ENCODE measurements at places on chromosomes 2 and 18. TPM values are rescaled to one million over a fixed set of nuclear protein-coding genes. Genes with fewer than 3 reads are reported as not detected.

- H3K36me3 ChIP-seq, result no peaks in the 10 kb centered on the region
- H3K4me1 ChIP-seq, result peaks cover 22% of the 10 kb centered on the region
- no peak for DNase-seq
- H3K4me3 ChIP-seq, result peak overlapping the region; percentile 81
- no peak overlapping the region for H3K27ac ChIP-seq
Observed at GRCh38 chr2:9205486-9205885, 1.1 kb upstream of the ASAP2 start.

DNA sequence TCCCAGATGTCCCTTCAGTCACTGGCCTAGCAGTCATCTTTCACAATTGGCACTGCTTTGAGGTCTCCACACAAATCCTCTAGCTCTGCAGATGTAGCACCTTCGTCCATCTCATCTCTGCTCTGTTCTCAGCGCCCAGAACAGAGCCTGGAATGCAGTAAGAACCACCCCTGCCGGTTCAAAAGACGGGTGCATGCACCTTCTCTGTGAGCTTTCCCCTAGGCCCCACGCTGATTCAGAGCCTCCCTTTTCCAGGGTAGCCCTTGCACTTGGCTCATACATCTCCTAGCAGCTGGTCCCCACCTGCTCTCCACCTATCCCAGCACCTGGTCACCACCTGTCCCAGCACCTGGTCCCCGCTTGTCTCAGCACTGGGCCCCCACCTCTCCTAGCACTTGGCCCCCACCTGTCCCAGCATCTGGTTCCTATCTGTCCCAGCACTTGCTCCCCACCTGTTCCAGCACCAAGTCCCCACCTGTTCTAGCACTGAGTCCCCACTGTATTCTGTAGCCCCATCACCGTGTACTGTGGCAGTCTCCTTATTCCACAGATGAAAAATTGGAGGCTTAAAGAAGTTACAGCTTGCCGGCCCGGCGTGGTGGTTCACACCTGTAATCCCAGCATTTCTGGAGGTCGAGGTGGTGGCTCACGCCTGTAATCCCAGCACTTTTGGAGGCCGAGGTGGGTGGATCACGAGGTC is 4.7 kb upstream of the KCNF1 start:
- H3K27ac ChIP-seq, result no peak overlapping the region
- no peak overlapping the region for H3K4me3 ChIP-seq
- peaks cover 27% of the 10 kb centered on the region for H3K4me1 ChIP-seq
- DNase-seq, result no peak

- no peak for DNase-seq
- no peak overlapping the region for H3K27ac ChIP-seq
- H3K36me3 ChIP-seq, result peaks cover 1% of the 10 kb centered on the region
- no peaks in the 10 kb centered on the region for H3K4me1 ChIP-seq
- H3K27me3 ChIP-seq, result no peaks in the 10 kb centered on the region
Observed at GRCh38 chr2:54444503-54444902, 11.6 kb upstream of the SPTBN1 start.

DNA sequence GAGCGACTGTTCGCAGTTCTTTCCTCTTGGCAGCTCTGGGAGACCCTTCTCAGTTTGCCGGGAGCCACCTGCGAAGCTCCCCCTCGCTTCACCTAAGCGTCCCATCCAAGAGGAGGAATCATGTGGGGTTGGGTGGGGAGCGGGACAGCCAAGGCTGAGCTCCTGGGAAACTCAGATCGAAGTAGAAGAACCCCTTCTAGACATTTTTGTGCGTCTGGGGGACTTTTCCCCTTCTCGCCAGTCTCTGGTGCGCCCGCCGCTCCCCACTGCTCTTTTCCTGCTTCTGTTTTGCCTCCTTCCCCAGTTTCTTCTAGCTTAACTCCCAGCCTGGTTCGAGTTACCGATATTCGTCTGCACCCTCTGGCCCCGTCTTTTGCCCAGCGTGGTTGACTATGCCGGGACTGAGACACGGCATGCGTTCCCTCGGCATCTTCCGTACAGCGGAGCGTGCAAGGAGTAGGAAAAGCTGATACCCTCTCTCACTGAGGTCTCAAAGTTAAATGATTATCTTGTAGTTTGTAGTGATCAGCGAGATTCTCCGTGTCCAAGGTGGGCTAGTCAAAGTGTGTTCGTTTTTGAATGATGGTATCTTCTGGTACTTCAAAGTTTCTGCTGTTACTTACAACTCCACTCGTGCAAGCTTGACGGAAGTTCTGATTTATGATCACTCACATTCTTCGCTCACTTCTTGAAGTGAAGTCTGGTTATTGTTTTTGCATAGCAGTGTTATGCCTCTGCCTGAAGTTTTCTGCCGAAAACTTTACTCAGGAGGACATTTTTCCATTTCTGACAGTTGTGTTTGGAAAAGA is 664 bp downstream of the CAMKMT start:
- peak overlapping the region; percentile 95 for H3K27ac ChIP-seq
- peak; percentile 50 for DNase-seq
- peak overlapping the region; percentile 100 for H3K4me3 ChIP-seq
- H3K4me1 ChIP-seq, result peaks cover 6% of the 10 kb centered on the region
- peaks cover 4% of the 10 kb centered on the region for H3K27me3 ChIP-seq

Gene GPR148
- total RNA-seq, result not detected

Gene ILKAP
- total RNA-seq, result 61.3 TPM
